Left kidney (tissue), 8 donors: ENCODE measurements at places on chromosomes 3 and 15.

DNA sequence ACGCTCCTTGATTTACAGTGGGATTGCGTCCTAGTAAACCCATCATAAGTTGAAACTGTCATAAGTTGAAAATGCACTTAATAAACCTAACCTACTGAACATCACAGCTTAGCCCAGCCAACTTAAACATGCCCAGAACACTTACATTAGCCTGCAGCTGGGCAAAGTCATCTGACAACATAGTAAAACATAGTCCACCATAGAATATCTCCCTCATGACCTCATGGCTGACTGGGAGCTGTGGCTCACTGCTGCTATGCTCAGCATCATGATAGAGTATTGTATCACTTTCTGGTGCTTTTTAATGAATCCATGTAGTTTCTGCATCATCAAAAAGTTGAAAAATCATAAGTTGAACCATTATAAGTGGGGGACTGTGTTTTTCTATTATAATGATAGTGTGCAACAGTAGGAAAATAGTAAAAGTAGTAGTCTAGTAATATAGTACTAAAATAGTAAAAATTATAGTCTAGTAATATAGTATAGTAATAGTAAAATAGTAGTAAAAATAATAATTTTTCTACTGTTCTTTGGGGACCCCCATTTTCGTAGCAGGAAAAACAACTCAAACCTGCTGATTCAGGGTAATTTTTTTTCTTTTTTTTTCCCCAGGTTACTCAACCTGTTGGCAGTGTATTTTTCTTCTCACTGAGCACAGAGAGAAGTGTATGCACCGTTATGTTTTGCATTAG, 233.5 kb downstream of the MYRIP start:
- DNase-seq, result no peak

- DNase-seq, result no peak
These were observed 271.0 kb upstream of the GADL1 start for GRCh38 chr3:31165399-31165860.

DNA sequence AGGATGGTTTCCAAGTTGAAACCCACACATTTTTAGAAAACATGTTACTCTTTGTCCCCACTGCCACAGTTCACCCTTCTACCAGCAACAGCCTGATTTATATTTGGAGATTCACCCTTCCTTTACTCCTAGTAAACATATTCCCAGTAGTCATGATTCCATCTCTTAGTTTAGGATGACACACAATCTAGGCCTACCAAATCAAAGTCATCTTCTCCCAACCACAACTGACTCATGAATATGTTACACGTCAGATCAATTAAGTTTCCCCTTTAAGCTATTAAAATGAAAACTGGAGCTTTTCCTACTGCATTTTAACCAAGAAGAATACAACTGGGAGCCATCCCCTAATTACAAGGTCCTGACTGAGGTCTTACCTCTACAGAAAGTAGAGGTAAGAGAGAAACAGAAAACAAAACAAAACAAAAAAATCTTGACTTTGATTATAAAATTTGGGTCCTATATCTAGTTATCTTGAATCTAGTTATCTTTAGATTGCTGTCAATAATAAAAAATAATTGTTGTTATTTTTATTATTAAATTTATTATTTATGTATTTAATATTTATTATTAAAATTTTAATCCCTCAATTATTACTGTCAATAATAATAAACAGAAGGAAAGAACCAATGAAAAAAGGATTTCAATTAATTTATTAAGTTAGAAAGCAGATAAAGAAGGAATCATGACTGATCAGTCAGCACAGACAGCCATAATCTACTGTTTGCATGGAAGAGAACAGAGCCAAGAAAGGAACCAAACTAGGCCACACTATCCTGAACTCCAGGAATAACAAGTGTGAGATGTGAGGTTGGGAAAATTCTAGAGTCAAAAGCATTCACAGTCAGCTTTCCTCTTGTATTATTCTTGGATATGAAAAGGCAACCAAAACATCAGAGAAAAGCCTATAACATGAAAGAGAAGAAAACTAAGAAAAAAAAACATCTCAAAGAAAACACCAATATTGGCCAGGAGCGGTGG, 12.5 kb downstream of the DPH6 start:
- DNase-seq, result no peak

DNA sequence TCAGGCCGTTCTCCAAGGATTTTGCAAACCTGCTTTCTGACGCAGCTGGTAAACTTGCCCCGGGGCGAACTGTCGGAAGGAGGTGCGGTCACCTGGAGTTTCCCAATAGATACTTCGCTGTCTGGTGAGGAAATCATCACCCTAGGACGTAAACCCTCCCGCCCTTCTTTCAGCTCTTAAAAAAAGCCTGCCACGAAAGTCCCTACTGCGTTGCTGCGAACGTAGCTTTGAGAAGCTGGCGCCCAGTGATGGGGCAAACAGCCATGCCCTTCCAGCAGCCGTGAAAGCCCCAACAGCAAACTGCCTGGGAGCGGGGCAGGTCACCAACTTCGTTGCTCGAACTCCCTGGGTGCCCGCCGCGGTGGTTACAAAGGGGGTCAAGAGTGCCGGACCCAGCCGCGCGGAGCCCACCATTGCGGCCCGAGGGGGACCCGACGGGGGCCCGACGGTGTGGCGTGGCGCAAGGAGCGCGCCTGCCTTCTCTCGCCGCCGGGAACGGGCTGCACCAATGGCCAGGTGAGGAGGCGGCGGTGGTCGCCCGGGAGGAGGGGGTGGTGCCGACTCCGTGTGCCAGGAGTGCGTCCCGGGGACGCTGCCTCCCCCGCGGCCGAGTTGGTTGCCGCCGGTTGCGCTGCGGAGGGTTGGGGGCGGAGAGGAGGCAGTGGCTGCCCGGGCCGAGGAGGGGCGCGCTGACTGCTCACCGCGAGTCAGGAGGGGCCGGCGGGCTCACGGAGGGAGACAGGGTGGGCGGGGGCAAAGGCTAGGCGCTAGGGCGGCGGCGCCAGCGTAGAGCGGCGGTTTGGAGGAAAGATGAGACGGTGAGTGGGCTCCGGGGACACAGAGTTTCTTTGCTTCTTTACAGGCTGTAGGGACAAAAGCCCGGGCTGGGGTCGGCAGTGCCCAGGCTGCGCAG, at the start of gene PHLDB2:
TSS of gene PHLDB2 (plus strand) at position 205 of the 913 bp plus-strand sequence. CDS start 24,813 bp downstream, outside the sequence.
- peak; percentile 88 for DNase-seq

GRCh38 chr15:94414916-94415315, 183.6 kb downstream of the MCTP2 start:
- DNase-seq, result no peak

DNA sequence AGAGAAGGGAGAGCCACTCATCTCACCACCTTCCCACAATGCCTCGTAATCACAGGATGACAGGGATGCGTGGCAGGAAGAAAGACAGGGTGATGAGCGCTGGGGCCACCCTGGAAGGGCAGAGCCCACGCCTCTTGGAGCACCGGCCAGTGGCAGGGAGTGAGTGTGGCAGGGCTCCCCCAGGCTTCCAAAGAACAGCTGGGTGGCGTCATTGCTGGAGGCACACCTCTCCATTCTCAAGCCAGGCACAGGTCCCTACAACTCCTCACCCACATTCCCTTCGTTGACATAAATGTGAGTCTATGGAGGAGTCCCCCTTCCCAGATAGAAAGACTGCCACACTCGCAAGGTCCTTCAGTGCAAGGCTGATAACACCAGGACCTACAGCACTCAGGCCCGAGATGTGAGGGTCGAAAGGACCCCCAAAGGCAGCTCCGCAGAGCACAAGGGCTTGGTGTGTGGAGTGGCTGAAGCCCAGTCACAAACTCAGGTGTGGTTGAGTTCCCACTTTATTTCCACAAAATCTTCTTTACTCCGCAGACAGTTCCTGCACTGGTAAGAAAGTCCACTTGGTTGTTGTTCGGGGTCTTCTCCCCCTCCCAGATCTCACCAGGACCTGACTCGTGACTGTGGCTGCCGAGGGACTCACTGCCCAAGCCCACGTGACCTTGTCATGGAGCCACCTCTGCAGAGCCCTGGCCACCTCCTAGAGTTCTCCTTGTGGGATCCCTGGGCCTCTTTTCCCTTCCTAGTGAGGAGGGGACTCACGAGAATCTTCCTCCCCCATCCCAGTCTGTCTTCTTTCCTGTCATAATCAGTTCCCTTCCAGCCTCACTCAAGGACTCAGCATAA, 22.4 kb upstream of the CORO2B start:
- DNase-seq, result no peak

GRCh38 chr15:98420837-98421236, 227.5 kb upstream of the IGF1R start:
- DNase-seq, result no peak

- no peak for DNase-seq
These were observed 95.1 kb downstream of the FOXP1 start for GRCh38 chr3:71488391-71488809.

DNA sequence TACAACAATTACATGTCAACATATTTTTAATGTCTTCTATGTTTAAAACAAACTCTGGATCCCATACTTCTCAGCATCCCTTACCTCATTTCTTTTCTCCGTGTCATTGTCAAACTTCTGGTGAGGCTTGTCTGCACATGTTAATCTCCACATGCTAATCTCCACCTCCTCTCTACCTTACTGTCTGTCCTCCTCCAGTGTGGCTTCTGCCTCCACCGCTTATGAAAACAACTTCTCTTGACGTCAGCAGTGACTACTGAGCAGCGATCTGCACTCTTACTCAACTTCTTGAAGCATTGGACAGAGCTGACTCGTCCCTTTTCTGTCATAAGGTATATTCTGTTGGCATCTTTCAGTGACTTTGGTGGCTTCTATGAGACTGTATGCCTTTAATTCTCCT, 338.2 kb upstream of the THRB start:
- no peak for DNase-seq

DNA sequence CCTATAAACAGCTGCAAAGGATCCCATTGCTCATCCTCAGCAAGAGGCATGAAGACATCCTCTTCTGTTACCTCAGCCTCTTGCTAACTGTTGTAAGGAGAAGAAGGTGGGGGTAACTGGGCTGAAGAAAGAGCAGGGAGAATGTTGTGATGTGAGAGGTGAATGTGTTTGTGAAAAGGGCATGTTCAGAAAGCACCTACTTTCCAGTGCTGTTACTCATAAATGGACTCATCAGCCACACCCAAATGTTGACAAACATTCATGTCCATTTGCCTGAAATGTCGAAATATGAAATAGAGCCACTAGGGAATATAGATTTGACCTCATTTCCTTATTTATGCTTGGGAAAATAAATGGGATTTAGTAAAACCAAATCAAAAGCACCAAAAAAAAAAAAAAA, 12.6 kb downstream of the SLC24A1 start:
- no peak for DNase-seq

GRCh38 chr3:42666022-42666421, 12.5 kb downstream of the ZBTB47 start:
- no peak for DNase-seq
